ENCODE measurements at places on chromosomes 1 and 21.

- DNase-seq = no peak
Observed at GRCh38 chr1:187634940-187635339, 806.2 kb downstream of the PLA2G4A start.

GRCh38 chr1:203126151-203126865, 1.2 kb upstream of the ADORA1 start:
- no peak for DNase-seq

DNA sequence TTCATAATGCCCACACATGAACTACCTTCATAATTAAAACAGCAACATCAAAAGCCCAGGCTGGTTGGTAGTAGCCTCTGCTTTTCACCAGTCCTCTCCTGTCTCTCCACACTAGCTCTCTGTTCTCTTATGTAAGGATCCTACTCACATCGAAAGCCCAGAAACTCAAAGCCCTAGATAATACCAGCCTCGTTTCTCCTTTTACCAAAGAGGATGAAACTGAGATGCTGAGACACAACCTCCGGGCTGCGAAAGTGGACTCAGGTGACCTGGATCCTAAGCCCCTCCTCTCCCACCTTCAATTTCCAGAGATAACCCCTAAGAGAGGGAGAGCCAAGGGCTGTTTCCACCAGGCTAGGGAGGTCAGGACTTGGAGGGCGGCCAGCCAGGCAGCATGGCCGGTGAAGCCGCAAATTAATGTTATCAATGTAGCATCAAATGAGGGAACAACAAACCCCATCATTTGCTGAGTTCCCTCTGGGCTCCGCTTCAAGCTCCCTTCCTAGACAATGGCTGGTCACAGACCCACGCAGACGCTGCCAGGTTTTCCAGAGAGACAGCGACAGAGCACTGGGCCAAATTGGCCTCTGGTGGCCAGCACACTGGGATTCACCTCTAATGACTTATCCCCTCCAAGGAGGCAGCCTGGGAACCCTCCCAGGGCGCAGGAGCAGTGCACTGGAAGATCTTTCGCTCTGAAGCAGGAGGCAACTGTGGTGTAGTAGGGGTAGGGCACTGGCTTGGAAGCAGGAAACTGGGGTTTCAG, 20.7 kb upstream of the STMN1 start:
- no peak for DNase-seq

DNA sequence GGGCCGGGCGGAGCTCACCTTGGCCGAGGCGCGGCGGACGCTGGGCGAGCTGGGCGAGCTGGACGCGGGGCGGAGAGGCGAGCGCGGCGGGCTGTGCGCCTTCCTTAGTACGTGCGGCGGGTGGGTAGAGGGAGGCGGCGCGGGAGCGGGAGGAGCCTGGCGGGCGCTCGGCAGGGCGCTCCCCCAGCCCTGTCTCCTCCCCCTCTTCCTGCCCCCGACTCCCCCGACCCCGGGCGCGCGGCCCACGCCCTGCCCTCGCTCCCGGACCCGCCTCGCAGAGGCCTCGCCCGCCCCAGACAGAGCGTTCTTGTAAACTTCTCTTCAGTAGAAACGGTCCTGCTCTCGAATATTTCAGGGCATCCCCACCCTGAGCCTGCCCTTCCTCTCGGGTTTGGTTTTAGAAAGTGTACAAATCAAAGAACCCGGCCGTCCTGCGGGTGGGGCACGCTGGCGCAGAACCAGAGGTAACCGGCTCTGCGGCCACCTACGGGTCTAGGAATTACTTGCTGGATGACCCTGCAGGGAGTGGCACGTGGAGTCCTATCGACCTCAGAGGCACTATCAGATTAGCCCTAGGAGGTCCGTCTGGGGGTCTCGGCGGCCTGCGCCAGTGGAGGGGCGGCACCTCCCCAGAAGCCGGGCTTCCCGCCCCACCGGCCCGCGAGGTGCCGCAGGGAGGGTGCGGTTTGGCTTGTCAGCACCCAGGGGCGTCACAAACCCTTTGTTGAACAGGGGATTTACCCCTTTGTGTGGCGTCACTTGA, at the start of gene S100A10:
Gene S100A10 (minus strand): TSS at position 126 of the 763 bp plus-strand sequence. CDS start 7,629 bp downstream, outside the sequence.
- DNase-seq = peak; percentile 76

- peak; percentile 95 for DNase-seq
Observed at GRCh38 chr1:12617901-12618660, at the start of gene DHRS3. Gene DHRS3, minus strand, starts transcription at chr1:12618210. Its CDS starts 862 bp downstream, at chr1:12617348.

DNA sequence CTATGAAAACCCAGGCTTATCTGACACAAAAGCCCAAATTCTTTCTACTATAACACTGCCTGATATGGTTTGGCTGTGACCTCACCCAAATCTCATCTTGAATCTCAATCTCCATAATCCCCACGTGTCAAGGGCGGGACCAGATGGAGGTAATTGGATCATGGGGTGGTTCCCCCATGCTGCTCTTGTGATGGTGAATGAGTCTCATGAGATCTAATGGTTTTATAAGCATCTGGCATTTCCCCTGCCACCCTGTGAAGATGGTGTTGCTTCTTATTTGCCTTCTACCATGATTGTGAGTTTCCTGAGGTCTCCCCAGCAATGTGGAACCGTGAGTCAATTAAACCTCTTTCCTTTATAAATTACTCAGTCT, 123.3 kb upstream of the USP24 start:
- no peak for DNase-seq

DNA sequence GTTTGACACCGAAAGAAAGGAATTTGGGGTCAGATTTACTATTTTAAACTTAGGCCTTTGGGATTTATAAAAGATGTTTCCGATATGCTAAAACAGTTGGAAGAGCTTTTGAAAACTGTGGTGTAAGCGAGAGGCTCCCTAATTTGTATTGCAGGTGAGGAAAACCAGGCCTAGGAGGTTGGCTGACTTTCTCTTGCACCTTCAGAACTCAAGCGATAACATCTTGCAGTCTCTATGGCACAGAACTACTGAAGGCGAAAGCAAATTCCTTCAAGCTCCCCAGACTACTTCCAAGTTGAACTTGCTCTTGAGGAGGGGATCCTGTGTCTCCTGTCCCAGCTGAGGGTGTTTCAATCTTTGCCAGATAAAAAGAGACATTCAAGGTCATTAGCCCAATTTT, 685.7 kb downstream of the ADGRL2 start:
- no peak for DNase-seq

- DNase-seq = peak; percentile 71
Observed at GRCh38 chr1:155207806-155208540, at the start of gene THBS3. Gene THBS3, minus strand, starts transcription at chr1:155207897. Its CDS starts 21 bp downstream, at chr1:155207876.

DNA sequence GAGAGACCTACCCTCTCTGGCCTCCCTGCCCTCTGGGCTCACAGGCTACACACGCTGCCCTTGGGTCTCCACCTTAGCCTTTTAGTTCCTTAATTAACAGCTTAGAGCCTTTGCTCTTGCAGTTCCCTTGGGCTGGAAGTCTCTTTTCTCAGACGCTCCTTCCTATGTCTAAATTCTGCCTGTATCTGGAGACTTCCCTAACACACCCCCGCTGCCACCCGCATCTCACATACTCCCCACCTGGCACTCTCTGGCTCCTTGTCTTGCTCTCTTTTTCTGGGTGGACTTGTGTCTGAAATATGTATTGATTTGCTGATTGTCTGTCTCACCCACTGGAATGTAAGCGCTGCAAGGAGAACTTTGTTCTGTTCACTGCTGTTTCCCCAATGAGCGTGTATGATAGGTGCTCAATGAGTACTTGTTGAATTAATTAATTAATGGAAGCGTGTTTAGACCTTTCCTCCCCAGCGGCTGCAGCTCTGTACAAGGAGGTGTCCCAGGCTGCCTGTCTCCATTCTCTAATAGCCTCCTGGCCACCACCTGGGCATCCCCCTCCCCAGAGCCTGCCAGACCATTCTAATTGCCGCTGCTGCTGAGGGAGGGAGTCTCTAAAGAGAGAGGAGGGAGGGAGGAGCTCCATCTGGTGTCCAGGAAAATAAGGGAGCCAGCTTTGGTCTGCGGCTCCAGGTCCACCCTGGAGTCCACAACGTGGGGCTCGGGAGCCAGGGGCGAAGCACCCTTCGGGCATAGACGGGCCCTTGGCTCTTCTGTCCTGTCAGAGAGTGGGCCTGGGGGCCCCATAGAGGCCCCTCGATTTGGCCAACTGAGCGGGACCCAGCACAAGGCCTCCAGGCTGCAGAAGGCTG, 95.4 kb downstream of the RNF220 start:
- peak; percentile 91 for DNase-seq

DNA sequence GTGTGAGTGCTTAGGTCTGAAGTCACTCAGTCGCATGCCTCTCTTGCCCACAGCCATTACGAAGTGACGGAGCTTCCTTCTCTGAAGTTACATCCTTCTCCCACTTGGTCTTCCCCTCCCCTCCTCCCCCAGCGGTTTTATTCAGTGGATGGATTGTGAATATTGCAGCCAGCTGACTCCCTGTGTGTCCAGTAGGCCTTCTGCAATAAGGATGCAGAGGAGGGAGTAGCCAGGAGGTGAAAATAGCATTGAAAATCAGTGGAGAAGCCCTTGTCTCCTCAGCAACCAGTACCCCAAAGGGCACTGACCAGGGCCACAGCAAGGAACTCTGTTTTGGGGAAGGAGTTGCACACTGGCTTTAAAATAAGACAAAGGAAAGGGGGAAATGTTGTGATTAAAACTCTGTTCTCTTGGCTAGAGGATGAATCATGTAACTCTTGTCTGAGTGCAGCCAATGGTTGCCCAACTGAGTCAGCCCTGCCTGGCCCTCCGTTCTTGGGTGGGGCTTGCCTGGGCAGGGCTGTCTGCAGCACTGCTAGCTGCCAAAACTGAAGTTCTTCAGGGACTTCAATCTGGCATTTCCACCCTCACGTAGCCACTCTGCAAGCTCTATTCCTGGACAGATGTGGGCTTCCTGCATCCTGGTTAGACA, 4.3 kb downstream of the S100A10 start:
- DNase-seq = no peak

DNA sequence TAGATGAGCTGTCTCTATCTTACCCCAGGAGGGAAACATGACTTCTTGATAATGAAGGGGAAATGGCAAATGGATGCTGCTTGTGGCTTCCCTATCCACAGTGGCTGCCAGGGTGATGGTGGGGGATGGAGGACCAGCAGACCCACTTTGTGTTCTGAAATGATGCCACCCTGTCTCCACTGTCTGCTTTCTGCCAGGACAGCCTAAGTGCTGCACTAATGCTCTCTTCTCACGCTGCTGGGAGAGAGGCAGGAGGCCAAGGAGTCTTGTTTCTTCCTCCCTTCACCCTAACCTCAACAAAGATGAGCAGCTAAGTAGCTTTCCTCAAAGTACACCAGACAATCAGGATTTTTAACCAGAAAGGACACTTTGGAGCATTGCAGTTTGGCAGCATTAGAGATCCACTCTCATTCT, 36.6 kb downstream of the XCL1 start:
- no peak for DNase-seq

GRCh38 chr1:53643881-53644390, 95.0 kb downstream of the GLIS1 start:
- DNase-seq = no peak

GRCh38 chr21:36193200-36193599, 36.6 kb downstream of the DOP1B start:
- DNase-seq = no peak

DNA sequence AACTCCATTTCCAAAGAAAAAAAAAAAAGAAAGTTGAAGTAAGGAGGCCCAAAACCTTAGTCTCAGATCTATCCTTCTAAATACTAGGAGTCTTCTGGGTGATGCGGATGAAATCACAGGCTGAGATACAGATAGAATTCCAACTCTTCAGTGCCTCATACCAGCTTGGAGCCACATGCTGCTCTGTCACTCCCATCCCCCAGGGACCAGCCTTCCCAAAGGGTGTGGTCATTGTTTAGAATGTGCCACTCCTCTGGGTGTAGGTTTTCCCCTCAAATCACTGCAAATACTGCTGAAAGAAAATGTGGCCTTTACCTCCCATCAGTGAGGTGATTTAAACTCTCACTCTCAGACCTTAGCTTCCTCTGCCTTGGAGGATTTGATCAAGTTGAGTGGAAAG, 112.9 kb downstream of the CDC7 start:
- DNase-seq = peak; percentile 20
